ENCODE measurements at places on chromosomes 7 and 10.
A peak's percentile ranks its signal among the peaks of the same experiment; 100 is the strongest.

GRCh38 chr10:125409756-125410155 is 249.4 kb upstream of the CTBP2 start:
- DNase-seq = no peak

DNA sequence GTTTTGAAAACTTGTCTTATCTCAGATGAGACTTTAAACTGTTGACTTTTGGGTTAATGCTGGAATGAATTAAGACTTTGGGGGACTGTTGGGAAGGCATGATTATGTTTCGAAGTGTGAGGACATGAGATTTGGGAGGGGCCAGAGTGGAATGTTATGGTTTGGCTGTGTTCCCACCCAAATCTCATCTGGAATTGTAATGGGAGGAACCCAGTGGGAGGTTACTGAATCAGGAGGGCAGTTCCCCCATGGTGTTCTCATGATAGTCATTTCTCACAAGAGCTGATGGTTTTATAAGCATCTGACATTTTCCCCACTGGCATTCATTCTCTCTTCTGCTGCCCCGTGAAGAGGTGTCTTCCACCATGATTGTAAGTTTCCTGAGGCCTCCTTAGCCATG is 13.8 kb upstream of the POT1 start:
- DNase-seq = no peak

- DNase-seq = no peak
Observed at GRCh38 chr7:80429181-80429580, 82.7 kb downstream of the GNAT3 start.

DNA sequence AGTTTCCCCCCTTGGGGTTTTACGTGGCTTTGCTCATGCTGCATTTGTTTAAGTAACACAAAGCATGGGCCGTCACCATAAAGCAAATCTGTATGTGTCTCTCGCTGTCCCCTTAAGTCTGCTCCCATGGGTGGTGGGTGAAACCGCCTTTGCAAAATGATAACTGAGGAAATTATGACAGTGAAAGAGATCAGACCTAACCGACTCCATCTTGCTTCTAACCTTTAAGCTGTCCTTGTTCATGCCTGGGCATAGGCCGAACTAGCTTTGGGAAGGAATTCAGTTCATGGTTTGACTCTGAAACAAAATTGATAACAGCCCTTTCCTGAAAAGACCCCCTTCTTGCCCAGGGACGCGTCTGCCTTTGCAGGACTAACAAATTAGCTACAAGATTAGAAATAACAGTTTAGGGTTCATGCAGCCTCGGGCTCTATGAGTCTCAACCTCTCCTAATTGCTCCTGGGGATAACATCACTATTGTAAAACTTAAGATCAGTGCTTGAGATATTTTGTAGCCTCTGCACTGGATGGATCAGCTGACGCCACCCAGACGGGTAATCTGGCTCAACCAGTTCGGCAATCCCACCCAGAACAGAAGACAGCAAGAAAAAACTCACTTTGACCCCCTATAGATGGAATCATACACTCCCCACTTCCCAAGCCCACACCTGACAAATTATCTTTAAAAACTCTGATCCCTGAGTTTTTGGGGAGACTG is 623.7 kb downstream of the TYW1 start:
- DNase-seq = no peak

- DNase-seq = no peak
Observed at GRCh38 chr7:129609666-129610065, 1.9 kb upstream of the NRF1 start.

- no peak for DNase-seq
Observed at GRCh38 chr7:116851671-116852070, 10.7 kb upstream of the CAPZA2 start.

DNA sequence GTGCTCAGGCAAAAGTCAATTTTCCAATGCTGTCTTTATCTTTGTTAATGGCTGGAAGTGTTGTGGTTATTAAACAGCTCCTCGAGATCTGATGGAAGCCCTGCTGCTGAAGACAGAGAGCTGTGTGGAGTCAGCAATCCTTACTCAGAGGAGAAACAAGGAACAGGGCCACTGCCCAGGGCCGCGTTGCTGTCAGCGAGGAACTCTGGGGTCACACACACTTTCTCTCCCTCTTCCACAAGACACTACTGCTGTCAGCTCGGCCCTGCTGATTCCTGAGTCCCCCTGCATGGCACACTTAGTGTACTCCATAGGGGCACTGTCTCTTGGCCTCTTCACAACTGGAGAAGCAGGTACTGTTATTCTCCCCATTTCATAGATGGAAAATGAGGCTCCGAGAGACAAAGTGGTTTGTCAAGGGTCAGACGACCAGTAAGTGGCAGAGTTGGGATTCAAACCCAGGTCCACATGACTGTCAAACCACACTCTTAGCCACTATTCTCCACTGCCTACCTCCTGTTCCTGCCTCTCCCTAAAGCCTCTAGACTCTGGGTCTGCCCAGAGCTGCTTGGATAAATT is 29.3 kb upstream of the PDCD4 start:
- peak; percentile 68 for DNase-seq

GRCh38 chr10:983971-984655 is 4.1 kb upstream of the GTPBP4 start:
- DNase-seq = no peak

DNA sequence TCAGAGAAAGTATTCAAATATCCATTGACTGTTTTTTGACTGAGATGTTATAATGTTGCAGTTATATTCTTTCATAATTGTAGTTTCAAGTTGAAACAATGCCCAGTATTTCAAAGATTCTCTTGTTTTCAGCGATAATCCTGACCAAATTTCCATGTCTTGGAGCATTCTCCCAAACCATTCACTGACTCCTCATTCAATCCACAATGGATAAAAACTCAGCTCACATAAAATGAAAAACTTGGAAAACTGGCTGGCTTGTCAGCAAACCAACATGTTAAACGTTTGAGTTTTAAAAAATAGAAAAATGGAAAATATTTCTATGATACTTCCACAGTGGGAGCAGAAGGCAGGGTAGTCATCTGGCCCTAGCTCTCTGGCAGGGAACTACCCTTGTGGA is 184.4 kb downstream of the C7orf25 start:
- no peak for DNase-seq

DNA sequence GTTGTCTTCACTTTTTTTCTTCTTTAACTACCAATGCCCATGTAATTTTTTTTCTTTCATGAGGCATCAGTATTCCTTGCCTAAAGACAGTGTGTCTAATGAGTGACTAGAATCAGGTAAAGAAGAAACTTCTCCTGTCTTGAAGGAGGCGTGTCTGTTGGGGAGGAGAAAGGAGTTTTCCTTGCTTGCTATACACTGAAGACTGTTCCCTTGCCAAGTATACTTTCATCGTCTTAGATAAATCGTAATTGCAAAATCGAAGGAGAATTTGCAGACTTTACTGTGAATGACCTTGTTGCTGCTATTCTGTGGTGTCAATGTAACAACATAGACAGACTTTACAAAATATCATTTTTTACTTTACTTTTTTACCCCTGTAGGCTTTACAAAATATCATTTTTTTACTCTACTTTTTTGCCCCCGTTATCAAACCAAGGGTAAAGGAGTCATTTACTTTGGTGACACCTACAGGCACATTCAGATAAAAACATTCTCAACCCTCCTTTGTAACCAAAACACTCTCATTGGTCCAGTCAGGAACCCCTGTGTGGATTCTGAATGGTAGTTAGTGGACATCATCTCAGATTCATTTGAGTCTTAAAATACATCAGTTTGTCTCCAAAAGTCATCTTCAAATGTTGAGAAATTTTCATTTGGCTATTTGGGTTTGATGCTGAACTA is 232.4 kb downstream of the AHR start:
- DNase-seq = peak; percentile 41

DNA sequence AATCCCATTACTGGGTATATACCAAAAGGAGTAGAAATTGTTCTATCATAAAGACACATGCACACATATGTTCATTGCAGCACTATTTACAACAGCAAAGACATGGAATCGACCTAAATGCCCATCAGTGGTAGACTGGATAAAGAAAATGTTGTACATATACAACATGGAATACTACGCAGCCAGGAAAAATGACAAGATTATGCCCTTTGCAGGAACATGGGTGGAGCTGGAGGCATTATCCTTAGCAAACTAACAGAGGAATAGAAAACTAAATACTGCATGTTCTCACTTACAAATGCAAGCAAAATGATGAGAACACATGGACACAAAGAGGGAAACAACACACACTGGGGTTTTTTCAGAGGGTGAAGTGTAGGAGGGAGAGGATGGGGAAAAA is 300.2 kb downstream of the BAMBI start:
- no peak for DNase-seq

DNA sequence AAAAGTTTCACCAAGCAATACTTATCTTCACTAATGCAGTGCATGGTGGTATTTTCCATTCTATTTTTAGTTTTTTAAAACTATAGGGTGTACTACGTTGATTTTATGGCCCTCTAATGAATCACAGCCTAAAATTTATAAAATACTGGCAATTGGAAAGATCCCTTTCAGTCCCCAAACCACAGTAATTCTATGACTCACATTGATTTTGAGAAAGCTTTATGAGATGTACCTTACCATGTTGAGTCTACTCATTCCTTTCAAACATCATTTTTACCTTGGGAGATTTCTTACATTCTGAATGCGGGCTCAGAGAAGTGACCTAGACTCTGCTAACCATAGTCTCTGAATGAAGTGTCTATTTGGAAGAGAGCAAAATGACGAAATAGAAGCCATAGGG is 141.6 kb downstream of the GPR85 start:
- DNase-seq = no peak

Measured in GM12865 (cell line).